ENCODE measurements at places on chromosomes 16 and 17.

- DNase-seq: no peak
These were observed 1.4 kb downstream of the TRAF4 start for GRCh38 chr17:28744972-28745785.

DNA sequence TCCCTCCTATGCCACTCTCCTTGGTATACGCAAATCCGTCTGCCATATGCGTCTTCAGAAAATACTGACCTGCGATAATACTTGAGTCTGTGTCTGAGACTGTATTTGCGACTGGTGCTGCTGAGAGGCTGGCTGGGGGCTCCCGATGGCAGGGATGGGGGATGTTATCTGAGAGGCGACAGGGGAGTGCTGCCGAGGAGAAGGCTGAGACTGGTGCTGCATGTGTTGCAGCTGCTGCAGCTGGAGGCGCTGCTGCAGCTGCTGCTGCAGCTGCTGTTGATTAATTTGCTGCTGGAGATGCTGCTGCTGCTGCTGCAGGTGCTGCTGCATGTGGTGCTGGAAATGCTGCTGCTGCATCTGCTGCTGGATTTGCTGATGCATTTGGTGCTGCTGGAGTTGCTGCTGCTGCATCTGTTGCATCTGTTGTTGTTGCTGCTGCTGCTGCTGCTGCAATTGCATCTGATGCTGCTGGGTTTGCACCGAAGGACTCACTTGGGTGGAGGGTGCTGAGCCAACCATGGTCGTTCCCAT, 107.7 kb downstream of the TOX3 start:
- DNase-seq: no peak

DNA sequence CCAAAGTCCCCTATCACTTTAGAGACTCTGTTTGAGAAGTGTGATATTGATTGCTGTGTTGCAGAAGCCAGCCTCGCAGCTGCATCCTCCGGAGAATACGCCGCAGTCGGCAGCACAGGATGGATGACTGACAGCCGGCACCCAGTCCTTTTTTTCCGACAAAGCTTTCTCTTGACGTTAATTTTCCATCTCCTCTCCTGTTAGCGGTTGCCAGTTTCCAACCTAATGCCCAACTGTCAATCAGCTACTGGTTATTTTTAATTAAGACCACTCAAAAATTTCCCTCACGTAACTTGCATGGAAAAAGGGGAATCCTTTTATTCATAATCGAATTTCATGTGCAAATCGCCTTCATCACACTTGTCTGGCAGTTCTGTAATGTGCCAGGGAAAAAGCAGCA, 953.9 kb downstream of the CDH11 start:
- no peak for DNase-seq

- DNase-seq: no peak
These were observed 1.0 kb downstream of the RNF166 start for GRCh38 chr16:88705076-88705684.

GRCh38 chr16:84559311-84559932, 55.0 kb upstream of the MEAK7 start:
- DNase-seq: no peak

DNA sequence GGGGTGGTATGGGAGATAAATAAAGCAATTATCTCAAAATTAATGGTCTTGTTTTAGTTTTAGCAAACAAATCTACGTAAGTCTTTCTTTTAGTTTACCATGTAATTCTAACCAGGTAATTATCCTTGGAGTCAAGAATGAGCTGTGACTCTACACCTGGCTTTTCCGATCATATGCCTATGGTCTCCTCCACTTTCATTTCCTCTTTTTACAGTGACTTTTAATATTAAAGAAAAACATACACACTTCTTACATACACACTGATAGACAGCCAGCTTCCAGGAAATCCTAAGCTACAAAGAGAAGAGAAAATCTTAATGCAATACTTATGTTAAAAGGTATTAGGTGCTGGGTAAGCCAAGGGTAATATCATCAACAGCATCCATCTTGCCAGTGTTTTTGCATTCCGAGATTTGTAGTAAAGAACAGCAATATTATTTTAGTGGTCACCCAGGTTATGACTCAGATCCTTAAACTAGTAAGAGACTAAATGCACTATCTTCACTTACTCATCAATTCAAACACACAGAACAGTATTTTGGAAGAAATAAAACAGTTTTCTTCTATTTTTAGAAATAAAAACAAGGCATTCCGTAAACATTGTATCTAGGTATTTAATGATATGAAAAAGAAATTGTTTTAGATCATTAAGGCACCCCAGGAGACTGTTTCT, 4.4 kb upstream of the IRX5 start:
- no peak for DNase-seq

DNA sequence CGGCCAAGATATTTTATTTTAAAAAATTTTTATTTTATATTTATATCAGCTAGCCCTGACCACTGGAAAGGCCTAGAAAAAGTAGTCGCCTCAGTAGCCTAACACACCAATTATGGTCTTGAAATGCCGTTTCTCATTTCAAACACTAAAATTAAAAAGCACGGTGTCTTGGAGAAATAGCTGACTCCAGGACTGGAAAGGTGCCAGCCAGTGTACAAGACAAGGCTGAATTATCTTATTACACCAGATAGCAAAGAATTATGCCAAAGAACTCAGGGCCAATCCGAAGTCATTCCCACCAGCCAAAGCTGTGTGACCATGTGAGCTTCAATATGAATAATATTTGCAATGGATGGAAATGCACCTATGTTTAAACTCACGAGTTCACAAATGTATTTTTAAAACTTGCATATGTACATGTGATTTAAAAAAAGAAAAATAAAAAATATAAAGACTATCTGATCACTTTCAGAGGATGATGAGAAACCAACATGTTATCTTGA, 19.9 kb upstream of the ATP2C2 start:
- DNase-seq: no peak
